ENCODE measurements at places on chromosomes 1 and 21. TPM values are rescaled to one million over a fixed set of nuclear protein-coding genes. Genes with fewer than 3 reads are reported as not detected.

- peaks cover 6% of the 10 kb centered on the region for H3K4me1 ChIP-seq
- H3K27me3 ChIP-seq, result no peaks in the 10 kb centered on the region
- no peaks in the 10 kb centered on the region for H3K36me3 ChIP-seq
- no peak overlapping the region for H3K27ac ChIP-seq
- peak overlapping the region; percentile 15 for H3K4me3 ChIP-seq
Measured at GRCh38 chr1:62285984-62286785, 33.0 kb downstream of the KANK4 start.

The GPR153 gene
- total RNA-seq, result 7.6 TPM

The KCNA2 gene
- 0.78 TPM for total RNA-seq

The MMP23B gene
- total RNA-seq, result 26.9 TPM

The LZIC gene
- 32.1 TPM for total RNA-seq

- H3K27me3 ChIP-seq, result no peaks in the 10 kb centered on the region
- no peak overlapping the region for H3K4me3 ChIP-seq
Measured at GRCh38 chr1:84632673-84633434, 57.4 kb downstream of the SSX2IP start.

GRCh38 chr1:66679140-66679539 lies 73.1 kb upstream of the DYNLT5 start:
- H3K27me3 ChIP-seq, result no peaks in the 10 kb centered on the region
- H3K4me1 ChIP-seq, result peaks cover 16% of the 10 kb centered on the region
- H3K36me3 ChIP-seq, result no peaks in the 10 kb centered on the region
- DNase-seq, result no peak

- no peak for DNase-seq
- H3K4me1 ChIP-seq, result no peaks in the 10 kb centered on the region
- no peaks in the 10 kb centered on the region for H3K27me3 ChIP-seq
- no peaks in the 10 kb centered on the region for H3K36me3 ChIP-seq
- no peak overlapping the region for H3K27ac ChIP-seq
Measured at GRCh38 chr1:14880456-14881316, 272.9 kb upstream of the TMEM51 start.

The PROK1 gene
- 1.0 TPM for total RNA-seq

The UBXN11 gene
- 7.4 TPM for total RNA-seq

GRCh38 chr21:44093761-44094160 lies 13.4 kb upstream of the PWP2 start:
- H3K36me3 ChIP-seq, result peaks cover 53% of the 10 kb centered on the region
- H3K4me3 ChIP-seq, result no peak overlapping the region
- DNase-seq, result no peak
- peaks cover 8% of the 10 kb centered on the region for H3K4me1 ChIP-seq
- H3K27me3 ChIP-seq, result no peaks in the 10 kb centered on the region
- H3K27ac ChIP-seq, result no peak overlapping the region

- DNase-seq, result no peak
- H3K27me3 ChIP-seq, result no peaks in the 10 kb centered on the region
- peaks cover 96% of the 10 kb centered on the region for H3K4me1 ChIP-seq
- peak overlapping the region; percentile 8 for H3K27ac ChIP-seq
- no peak overlapping the region for H3K4me3 ChIP-seq
Measured at GRCh38 chr1:25703671-25704266, 87.2 kb downstream of the MAN1C1 start.

DNA sequence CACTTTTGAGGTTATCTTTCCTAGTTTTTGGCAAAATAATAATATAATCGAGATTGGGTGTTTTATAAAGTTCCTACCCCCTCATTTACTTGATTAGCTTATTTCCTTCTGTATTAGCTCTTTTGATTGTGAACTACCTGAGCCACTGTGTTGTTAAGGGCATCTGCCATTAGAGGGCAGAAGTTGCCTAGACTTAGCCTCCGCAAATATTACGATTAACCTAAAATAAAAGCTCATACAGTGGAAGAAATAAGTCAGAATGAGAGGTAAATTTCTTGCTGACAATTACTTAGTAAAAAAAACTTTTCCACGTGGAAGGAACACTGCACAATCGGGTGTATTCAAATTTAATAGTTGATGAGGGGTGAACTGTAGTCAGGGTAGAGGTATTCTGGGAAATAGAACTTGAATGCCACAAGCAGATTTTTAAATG lies 2.3 kb downstream of the H3-3A start:
- peak overlapping the region; percentile 14 for H3K27ac ChIP-seq
- H3K27me3 ChIP-seq, result no peaks in the 10 kb centered on the region
- peaks cover 32% of the 10 kb centered on the region for H3K36me3 ChIP-seq

The NPR1 gene
- total RNA-seq, result 19.3 TPM

The TSPAN2 gene
- 17.4 TPM for total RNA-seq

- DNase-seq, result no peak
- no peak overlapping the region for H3K4me3 ChIP-seq
- no peaks in the 10 kb centered on the region for H3K36me3 ChIP-seq
- no peaks in the 10 kb centered on the region for H3K27me3 ChIP-seq
- no peaks in the 10 kb centered on the region for H3K4me1 ChIP-seq
Measured at GRCh38 chr1:17234405-17234804, 14.5 kb upstream of the PADI3 start.

GRCh38 chr1:11967028-11967547 lies 13.2 kb upstream of the MFN2 start:
- H3K27ac ChIP-seq, result no peak overlapping the region
- DNase-seq, result no peak
- H3K4me1 ChIP-seq, result no peaks in the 10 kb centered on the region
- no peak overlapping the region for H3K4me3 ChIP-seq

GRCh38 chr1:25360596-25361581 lies 22.8 kb downstream of the TMEM50A start:
- no peaks in the 10 kb centered on the region for H3K4me1 ChIP-seq
- H3K4me3 ChIP-seq, result no peak overlapping the region
- DNase-seq, result no peak
- H3K36me3 ChIP-seq, result peaks cover 21% of the 10 kb centered on the region
- H3K27me3 ChIP-seq, result no peaks in the 10 kb centered on the region

- no peaks in the 10 kb centered on the region for H3K27me3 ChIP-seq
- H3K27ac ChIP-seq, result no peak overlapping the region
- H3K4me3 ChIP-seq, result no peak overlapping the region
Measured at GRCh38 chr1:225674381-225674780, 21.5 kb upstream of the ENAH start.

All from right atrium auricular region (tissue), 2 donors.